ENCODE measurements at places on chromosomes 2 and 18.

DNA sequence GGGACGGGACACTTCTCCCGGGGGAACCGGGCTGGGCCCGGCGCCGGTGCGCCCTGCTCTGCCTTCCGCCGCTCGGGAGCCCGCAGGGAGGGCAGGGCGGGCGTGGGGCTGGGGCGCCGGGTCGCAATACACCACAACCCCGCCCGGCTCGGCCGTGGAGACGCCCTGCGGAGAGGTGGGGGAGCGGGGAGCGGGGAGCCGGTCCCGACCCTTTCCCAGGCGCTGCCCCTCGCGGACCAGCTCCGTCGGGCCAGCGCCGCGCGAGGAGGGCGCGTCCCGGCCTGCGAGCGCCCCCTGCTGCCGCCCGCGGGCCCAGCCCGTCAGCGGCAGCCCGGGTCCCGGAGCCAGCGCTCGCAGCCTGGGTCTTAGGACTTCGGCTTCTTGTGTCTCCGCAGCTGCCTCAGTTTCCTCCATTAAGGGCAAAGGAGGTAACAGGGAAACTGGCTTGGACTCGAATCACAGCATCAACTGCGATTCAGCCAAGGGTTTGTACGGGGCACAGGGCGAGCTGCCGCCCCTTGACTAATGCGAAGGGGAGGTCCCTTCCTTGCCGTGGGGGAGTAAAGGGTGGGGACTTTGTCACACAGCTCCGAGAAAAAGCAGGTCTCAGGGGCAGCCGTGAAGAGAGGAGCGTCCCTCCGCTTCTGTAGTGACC is 635 bp upstream of the ADRA2B start:
- peak; percentile 33 for DNase-seq

GRCh38 chr2:168849610-168850009 is 40.6 kb downstream of the SPC25 start:
- DNase-seq: no peak

- no peak for DNase-seq
These were observed 169.6 kb downstream of the KCNS3 start for GRCh38 chr2:18047896-18048657.

GRCh38 chr2:100073110-100073509 is 69.3 kb downstream of the AFF3 start:
- DNase-seq: no peak

DNA sequence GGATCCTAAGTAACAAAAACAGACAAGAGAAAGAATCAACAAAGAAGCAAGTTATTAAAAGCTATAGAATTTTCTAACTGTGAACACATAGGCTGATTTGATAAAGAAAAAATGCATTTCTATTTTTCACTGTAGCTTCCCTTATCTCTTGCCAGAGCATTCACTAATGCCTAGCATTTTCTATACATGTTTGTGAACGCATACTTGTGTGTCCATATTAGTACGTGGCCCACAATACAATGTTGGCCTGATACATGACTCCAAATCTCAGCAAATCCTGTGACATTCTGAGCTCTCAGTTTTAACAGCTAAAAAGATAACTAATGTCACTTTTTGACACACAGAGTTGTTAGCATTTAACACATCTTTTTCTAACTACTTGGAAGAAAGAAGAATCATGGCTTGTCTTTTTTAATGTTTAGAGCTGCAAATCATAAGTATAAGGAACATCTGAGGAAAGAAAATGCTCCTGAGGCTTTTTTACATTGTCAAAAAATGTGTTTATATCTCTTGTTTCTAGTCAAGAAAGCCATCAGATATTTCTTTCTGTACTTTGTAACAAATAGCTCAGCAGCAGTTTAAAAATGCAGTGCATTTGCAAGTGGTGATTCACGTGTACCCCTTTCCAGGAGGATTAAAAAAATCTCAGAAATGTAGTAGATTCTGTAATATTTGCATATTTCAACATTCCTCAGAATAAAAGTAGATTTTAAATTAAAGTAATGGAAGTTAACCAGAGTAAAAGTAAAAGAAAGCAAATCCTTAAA is 1646.8 kb upstream of the TMEFF2 start:
- no peak for DNase-seq

DNA sequence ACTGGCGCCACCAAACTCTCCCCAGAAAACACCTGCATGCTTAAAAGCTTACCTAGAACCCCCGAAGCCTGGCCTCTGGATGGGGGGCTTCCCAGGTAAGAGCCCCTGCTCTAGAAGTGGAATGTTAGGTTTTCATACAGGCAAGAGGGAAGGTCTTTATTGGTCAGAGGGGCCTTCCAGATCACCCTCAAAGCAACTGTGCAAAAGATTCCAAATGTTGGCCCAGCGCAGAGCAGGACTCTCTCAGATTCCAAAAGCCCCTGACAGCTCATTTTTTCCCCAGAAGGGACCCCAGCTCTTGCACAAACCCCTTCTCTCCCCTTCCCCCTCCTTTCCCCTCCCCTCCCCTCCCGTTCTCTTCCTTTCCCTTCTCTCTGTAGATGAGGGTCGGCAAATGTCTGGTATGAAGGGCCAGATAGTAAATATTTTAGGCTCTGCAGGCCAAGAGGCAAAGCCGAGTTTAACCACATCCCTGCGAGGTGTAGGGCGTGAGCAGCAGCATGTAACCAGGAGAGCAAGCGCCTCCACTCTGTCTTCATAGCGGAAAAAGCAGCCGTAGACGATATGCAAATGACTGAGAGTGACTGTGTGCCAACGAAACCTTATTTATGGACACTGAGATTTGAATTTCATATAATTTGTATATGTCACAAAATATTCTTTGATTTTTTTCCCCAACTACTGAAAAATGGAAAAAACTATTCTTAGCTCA is 116.9 kb downstream of the SMAD7 start:
- DNase-seq: peak; percentile 82

DNA sequence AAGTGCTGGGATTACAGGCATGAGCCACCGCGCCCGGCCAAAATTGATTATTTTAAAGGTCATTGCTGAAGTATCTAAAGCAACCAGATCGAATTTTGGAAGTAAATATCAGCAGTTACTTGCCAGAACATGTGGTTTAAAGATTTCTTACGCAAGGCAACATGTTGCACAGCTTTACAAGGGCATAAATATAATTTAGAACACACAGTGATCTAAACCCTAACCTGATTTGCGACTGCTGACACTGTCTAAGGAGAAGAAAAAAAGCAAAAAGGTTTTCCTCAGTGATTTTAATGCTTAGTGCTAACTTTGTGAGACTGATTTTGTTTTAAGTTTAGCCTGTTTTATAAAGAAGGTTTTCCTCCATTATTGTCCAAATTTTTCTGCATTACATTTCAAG is 569.9 kb upstream of the LINC00305 start:
- no peak for DNase-seq

DNA sequence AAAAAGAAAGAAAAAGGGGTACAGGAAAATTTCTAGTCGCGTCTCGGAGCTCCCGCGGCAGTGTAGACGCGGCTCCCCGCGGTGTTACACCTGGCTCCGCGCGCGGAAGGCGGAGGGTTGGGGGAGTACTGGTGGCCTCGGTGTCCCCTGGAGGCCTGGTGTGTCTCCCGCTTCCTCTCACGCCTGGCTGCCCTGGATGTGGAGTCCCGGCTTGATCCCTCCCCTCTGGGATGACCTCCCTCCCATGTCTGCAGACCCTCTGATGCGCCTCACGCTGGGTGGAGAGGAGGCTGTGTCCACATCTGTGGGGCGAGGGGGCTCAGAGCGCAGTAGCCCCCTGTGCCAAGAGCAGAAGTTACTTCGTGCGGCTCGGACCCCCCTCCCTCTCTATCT is 1.2 kb downstream of the KIF5C start:
- no peak for DNase-seq

DNA sequence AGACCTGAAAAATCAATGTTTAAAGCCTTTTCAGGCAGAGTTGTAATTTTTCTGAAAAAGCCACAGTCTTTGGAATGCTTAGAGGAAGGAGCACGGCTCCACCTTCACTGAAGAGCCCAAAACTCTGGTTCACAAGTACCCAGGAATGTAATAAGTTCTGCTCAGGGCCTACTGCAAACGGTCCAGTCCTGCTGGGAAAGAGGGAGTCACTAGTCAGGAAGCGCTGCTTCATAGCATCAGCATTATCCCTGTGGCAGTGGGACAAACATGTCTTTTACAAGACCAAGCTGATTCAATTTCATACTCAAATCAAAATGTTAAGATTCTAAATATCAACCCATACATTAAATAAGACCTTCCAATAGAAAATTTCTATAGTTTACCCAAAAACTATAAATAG is 152.9 kb upstream of the PGAP1 start:
- no peak for DNase-seq

DNA sequence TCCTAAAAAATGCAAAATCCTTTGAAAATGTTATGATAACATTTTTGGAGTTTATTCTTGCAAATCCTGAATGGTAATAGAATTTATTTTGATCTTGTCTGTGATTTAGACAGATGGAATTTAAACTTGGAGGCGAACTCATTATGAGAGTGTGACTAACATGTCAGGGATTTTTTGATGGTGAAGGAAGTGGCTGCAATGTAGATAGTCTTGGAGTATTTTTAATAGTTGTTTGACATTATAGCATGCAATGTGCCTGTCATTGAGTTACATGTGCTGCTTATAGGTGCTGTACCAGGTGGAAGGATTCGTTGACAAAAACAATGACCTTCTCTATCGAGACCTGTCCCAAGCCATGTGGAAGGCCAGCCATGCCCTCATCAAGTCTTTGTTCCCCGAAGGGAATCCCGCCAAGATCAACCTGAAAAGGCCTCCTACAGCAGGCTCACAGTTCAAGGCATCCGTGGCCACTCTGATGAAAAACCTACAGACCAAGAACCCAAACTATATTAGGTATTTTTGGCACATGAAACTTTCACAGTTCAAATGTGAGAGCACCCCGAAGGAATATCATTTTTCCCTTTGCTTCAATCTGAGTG is 141.8 kb downstream of the MYO1B start:
- DNase-seq: no peak

GRCh38 chr2:28268386-28268785 is 124.3 kb upstream of the FOSL2 start:
- DNase-seq: no peak

GRCh38 chr18:56541793-56542192 is 96.6 kb downstream of the TXNL1 start:
- no peak for DNase-seq

DNA sequence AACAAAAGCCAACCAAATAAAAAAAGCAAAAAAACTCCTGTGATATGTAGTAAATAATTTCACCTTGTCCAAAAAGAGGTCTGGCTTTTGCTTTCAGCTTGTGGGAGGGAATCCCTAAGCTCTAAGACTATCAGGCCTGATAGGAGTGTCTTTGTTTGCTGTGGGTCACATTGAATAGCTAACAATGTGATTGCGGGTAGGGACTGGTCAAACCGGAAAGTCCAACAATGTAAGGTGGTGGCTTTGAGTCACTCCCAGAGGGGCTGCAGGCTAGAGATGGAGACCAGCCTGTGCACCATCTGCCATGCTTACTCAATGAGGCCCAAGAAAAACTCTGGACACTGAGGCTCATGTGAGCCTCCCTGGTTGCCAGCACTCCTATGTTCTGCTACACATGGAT is 192.9 kb downstream of the TFCP2L1 start:
- no peak for DNase-seq

- DNase-seq: peak; percentile 11
These were observed 253.8 kb downstream of the TGIF1 start for GRCh38 chr18:3703732-3704176.

- DNase-seq: no peak
These were observed 84.8 kb upstream of the XIRP2 start for GRCh38 chr2:166803373-166804000.

- no peak for DNase-seq
These were observed 146.0 kb upstream of the SERTAD2 start for GRCh38 chr2:64799592-64800252.

GRCh38 chr2:132544006-132544630 is 125.9 kb downstream of the LYPD1 start:
- DNase-seq: no peak

DNA sequence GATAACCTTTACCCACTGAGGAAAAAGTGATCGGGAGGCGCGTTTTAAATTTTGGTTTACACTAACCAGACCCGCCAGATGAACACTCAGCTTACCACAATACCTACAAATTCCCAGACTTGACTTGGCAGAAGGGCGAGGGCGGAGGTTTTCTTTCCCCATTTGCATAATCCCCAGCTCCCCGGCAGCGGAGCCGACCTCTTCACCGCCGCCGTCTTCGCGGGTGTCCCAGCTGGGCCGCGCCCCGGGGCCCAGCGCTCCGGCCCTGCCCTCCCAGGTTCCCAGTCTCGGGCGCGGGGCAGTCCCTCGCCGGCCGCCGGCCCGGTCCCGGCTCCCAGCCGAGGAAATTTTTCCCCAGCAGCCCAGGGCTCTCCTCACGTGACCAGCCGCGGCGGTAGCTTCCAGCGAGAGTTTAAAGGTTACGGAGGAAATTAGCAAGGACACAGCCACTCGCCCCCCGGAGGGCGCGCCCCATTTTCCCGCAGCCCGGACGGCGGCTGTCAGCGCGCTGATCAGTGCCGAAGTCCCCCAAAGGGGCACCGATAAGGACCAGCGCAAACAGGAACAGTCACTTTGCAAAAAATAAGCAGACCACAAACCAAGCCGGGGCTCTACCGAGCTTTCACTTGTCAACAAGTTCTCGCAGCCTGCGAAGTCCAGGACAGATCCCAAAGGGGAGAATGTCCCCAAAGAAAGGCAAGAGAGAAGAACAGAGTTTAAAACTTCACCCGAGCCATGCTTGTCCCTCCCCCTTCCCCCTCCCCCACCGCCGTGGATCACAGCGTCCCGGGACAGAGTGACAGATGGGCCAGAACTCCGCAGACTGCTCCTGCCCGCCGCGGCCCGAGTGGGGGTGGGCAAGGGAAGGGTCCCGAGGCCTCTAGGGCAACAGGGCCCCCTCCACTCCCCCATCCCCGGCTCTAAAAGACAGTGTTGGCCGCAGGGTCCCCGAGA is 1.3 kb upstream of the PRKCE start:
- peak; percentile 35 for DNase-seq

- DNase-seq: peak; percentile 52
These were observed 7.4 kb downstream of the PMAIP1 start for GRCh38 chr18:59907172-59907571.

GRCh38 chr2:221715523-221716247 is 143.6 kb upstream of the EPHA4 start:
- no peak for DNase-seq

DNA sequence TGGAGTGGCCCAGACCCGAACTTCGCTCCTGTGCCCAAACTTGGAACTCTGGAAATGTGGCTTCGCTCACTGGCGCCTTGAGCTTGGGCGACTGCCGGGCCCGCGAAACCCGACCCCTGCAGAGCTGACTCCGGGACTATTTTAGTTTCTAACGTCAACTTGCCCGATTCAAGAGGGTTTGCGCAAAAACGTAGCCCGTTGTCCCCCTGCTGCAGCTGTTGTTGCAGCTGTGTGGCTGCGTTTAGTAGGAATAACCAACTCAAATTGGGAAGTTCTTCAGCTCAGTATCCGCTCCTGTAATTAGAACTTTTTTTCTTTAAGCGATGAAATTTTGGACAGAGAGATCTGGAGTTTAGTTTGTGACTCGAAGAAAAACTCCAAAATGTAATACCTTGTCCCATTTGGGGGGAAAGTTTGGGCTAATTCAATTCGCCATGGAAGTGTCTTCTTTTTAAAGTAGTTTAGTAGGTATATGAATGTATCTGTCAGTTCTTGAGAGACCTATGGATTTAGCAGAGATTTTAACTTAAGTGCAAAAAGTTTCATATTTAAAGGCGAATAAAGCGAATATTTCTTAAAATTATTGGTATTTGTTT is 559 bp downstream of the MYL12A start:
- peak; percentile 22 for DNase-seq

Measured in CD4-positive, alpha-beta T cell treated with Interleukin-4 for 4 hours (primary cell).